Cardiac muscle cell (in vitro differentiated cells and primary cell): ENCODE measurements at places on chromosomes 1 and 21.

- H3K27ac ChIP-seq: peak overlapping the region; percentile 73
- no peaks in the 10 kb centered on the region for H3K27me3 ChIP-seq
- no peaks in the 10 kb centered on the region for H3K36me3 ChIP-seq
- DNase-seq: peak; percentile 73
- peaks cover 58% of the 10 kb centered on the region for H3K4me1 ChIP-seq
- H3K4me3 ChIP-seq: no peak overlapping the region
These were observed 135.9 kb downstream of the SLC30A10 start for GRCh38 chr1:219792337-219793021.

- H3K36me3 ChIP-seq: no peaks in the 10 kb centered on the region
- peaks cover 9% of the 10 kb centered on the region for H3K4me1 ChIP-seq
- DNase-seq: no peak
- H3K27ac ChIP-seq: no peak overlapping the region
These were observed 11.8 kb upstream of the ALG14 start for GRCh38 chr1:95084317-95085176.

GRCh38 chr21:27567381-27567780 lies 600.5 kb upstream of the ADAMTS5 start:
- no peak for DNase-seq
- no peaks in the 10 kb centered on the region for H3K36me3 ChIP-seq
- no peak overlapping the region for H3K4me3 ChIP-seq
- H3K27me3 ChIP-seq: no peaks in the 10 kb centered on the region
- no peak overlapping the region for H3K27ac ChIP-seq

DNA sequence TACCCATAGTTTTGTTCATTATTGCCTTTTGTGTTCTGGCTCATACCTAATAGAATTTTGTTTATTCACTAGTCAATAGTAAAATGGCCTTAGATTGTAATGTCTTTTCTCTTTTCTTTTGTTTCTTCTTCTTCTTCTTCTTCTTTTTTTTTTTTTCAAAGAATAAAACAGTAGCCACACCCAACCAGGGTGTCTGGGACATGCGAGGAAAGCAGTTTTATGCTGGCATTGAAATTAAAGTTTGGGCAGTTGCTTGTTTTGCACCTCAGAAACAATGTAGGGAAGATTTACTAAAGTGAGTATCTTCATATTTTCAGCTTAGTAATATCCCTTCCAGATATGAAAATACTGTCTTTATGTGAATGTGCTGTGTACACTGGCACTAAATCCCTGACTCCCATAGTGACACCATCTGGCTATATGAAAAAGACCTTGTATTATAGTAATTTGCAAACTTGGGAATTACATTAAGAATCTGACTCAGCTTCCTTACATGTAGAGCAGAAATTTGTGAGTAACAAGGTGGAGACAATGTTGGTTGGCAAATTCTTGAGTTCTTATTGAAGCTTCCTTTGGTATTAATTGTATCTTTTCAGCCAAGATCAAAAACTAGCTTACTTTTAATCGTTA lies 24.6 kb downstream of the AGO4 start:
- H3K4me3 ChIP-seq: no peak overlapping the region
- DNase-seq: no peak
- no peaks in the 10 kb centered on the region for H3K4me1 ChIP-seq
- peaks cover 57% of the 10 kb centered on the region for H3K36me3 ChIP-seq
- no peak overlapping the region for H3K27ac ChIP-seq

DNA sequence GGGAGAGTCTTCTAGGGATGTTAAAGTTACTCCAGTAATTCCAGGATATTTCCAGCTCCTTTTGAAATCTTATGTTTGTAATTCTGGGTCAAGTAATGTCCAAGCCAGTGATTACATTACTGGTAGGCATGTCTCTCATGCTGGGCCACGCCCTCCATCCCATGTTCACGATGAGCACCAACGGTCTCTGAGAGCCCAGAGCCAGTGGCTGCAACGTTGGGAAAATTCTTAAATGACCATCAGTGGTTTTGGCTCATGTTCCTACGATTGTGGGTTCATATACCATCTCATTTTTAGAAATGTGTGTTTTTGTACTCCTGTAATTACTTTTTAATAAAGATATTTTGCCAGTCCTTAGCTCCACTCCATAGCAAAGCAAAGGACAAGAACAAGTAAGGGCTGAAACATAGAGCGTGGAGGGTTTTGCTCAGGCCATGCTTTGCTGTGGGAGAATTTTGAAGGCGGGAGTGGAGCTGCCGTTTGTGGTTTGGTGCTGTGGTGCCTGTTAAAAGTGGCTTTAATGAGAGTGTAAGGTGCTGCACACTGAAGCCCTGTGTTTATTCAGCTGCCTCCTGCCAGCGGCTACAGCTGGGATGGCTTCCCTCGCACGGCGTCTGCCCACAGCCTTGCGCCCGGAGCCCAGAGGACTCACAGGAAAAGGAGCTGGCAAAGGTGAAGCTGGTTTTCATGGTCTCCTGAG lies 28.9 kb downstream of the VANGL1 start:
- DNase-seq: no peak
- no peaks in the 10 kb centered on the region for H3K27me3 ChIP-seq
- no peak overlapping the region for H3K27ac ChIP-seq
- H3K4me3 ChIP-seq: no peak overlapping the region
- H3K36me3 ChIP-seq: no peaks in the 10 kb centered on the region
- H3K4me1 ChIP-seq: no peaks in the 10 kb centered on the region
